Stimulated activated CD8-positive, alpha-beta memory T cell treated with anti-CD3 and anti-CD28 coated beads, Interleukin-7, amount 100 ng/mL, for 4 hours (primary cell): ENCODE measurements at places on chromosomes 4 and X.

DNA sequence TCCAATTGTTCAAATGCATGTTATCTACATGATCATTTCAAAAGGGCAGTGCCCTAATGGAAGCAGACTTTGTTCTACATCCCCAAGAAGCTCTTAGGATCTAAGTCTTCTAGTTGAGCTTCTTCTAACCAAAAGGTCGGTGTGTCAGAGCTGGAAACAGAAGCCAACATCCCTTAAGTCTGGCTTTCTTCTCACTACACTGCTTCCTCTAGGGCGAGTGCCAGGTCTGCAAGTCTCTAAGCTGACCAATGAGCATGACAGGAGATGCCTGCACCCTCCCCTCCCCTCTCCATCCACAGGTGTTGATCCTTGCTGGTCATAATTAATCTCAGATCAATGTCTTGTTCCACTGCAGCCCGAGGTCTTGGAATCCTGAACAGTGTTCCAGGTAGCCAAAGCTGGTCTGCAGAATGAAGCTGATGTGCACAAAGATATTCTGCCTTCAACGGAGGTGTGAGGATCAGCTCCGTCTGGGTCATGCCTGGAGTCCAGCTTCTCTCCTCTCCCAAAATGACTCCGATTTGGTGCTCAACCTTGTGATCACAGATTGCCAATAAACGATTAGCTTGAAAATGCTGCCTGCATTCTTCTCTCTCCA is 44.1 kb downstream of the WDR1 start:
- no peak for DNase-seq

- no peak for DNase-seq
Observed at GRCh38 chr4:165709516-165709915, 163.5 kb upstream of the TLL1 start.

GRCh38 chr4:56768763-56769162 is 52.7 kb downstream of the SPINK2 start:
- no peak for DNase-seq

DNA sequence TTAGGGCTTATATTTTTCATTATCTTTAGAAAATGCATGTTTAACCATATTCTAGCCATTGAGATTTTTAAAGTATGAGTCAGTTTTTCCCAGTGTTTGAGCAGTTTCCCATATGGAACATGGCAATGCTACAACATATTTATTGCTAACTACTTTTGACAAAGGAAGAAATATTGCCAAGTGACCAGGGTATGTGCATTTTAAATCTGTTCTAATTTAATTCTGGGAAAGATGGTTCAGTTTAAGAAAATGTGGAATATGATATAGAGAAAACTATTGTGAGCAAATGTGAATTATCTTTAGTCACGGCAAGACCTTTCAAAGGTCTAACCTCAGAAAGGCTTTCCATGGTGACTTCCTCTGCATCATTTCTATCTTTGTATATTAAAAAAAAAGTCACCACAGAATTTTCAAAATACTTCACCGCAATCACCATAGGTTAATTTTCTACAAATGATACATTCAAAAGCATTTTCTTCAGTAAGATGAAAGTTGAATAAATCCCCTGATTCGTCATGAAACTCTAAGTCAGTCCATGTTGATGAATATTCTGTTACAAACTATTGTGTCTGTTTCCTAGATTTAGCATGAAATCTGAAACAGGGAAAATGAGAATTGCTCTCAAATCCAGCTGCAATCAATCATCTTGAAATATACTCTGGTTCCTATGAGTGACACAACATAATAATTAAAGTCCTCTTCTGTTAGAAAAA is 2349.0 kb upstream of the TENM3 start:
- no peak for DNase-seq

GRCh38 chr4:164095313-164096110 is 601.0 kb downstream of the TMA16 start:
- DNase-seq: no peak

DNA sequence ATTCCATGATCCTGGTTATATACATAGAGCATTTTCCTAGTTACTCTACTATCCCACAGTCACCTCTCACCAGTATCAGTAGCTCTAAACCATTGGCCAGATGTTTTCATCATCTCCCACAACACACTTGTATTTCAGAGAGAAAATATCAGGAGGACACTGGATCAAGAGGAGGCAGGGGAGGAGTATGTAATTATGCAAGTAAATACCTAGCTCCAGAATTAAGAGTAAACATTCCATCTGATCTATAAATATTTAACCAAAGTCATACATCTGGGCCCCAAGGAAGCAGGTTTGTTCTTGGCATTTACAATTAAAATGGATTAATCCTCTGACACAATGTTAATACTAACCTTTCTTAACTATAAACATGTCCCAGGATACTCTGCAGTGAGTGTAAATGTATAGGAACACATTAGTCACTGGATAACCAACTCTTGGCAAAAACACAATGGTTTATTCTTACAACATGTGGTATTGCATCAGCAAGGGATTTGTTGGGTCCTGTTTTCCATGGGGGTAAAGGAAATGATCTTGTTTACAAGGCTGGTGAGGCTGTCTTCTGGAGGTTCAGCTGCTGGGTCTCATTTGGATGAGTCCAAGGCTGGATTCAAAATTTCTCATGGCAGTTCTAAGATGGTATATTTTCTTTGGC is 170.1 kb downstream of the ATG4A start:
- no peak for DNase-seq

DNA sequence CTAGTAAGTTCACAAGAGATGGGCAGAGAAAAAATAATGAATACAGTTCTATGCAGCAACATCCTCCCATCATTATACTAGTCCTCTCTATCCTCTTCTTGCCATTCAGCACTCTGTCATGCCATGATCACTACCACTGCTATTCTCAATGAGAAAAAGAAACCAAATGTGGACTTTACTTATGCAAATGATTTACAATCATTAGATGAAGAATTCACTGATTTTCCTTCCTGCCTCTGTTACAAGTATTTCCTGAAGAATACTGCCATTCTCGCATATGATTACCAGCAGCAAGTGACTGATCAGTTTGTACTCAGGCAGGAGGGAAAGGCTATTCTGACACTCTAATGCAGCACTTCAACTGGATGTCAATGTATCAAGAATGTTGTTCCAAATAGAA is 50.3 kb downstream of the WDFY3 start:
- DNase-seq: no peak

DNA sequence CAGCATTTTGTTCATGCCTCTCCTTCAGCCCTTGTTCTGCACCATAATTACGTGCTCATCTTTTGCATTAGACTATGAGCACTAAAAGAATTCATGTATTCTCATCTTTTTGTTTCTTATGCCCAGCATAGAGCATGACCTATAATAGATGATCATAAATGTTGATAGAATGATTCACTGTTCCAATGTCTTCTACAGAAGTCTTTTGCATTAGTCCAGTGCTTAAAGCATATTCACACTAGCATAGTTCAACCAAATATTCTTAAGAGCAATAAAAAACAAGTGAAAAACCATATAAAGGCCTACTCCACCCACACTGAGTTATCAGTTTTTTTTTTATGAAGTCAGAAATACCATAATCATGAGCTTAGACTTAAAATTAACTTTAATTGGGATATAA is 36.5 kb upstream of the SLC10A4 start:
- DNase-seq: no peak

GRCh38 chr4:47974566-47974965 is 41.9 kb downstream of the CNGA1 start:
- no peak for DNase-seq

- no peak for DNase-seq
Observed at GRCh38 chr4:99436462-99436861, 1.3 kb upstream of the ADH7 start.

DNA sequence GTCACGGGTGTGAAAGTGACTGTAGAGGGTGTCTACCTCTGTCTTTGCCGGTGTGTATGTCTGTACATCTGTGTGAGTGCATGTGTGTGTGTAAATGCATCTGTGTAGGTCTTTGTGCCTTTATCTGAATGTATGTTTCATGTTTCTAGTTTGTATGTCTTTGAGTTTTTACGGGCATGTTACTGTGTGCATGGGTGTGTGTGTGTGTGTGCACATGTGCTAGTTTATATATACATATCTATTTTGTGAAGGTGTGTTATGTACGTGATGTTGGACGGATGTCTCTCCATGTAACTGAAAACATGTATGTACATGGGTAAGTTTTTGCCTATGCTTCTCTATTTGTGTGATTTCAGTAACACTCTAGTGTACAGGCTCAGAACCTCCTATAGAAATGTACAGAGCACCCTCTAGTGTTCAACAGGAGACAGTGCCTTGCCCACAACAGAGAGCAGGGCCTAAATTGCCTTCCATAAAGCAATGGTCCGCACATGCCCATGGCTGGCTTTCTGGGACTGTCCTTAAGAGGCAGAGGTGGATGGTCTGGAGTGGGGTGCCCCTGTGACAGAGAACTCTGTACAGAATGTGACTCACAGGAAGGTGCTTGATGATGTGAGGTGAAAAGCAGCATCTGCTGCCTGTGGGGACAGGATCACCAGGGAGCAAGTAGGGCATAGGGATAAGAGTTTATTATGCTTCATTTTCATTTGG is 343.5 kb downstream of the RAPGEF2 start:
- DNase-seq: no peak
